ENCODE measurements at places on chromosomes 16 and 17.

- DNase-seq = no peak
Observed at GRCh38 chr16:28992496-28992895, 7.6 kb downstream of the LAT start.

GRCh38 chr17:31393749-31394146 is 2.3 kb downstream of the RAB11FIP4 start:
- DNase-seq = no peak

DNA sequence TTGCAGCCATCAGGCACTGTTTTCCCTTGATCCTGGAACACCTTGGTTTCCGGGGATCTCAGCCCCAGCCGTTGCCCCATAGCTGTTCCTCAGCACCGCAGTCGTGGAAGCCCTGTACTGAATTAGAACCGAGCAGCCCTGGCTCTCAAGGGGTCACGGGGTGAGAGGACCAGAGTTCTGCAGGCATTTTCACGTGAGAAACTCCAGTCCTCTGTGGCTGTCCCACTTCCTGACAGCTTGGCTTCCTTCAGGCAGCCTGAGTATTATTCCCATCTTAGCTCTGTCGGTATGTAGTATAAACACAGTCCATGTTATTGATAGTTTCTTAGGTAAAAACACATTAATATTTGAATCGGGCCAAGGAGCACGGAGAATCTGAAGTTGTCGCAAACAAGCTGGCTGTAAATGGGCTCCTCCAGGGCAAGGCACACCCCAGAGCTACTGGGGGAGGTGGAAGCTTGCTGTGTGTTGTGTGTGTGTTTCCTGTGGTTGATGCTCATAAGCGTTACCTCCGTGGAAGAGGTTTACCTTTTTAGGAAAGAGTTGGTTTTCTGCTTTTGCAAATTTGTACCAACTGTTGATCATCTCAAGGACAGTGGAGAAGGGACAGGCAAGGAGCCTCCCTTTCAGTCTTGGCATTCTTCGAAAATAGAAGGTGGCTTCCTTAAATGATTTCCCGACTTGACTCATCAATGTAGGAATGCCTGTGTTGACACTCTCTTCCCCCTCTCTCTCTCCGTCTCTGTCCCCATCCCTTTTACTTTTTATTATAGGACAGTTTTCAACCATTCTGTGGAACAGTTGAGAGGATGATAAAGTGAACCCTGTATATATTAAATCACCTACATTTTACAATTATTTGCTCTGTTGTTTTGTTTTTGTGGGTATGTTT is 208.9 kb upstream of the CHMP6 start:
- no peak for DNase-seq

DNA sequence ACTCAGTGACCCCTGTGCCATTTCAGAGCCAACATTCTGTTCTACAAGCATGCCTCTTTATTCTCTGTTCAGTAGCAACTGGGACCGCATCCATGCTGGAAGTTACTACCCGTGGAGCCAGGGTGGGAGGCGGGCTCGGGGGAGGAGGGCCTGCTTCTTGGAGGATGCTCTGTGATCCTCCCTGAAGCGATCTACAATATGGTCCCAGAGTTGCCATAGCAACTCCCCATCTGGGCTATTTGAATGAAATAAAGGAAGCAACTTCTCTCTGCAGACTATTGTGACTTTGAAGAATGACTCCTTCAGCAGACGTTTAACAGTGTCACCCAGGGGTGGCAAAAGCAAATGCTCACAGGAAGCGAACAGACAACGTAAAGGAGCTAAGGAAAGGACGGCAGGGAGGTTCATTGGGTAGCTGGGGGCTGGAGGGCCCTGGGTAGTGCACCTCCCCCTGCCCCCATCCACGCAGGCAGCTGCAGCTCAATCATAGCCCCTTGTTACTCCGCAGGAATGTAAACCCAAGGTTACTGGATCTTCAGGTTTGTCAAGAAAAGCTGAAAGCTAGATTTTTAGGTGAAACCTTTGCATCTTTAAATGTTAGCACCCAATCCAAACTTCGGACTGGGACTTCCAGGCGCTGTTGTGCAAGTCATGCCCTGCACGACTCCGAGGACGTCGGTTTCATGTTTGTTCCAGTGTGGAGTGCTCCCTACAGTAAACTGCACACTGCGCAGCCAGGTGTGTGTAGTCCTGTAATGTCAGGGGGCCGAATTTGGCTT is 51.1 kb upstream of the MEAK7 start:
- DNase-seq = no peak

GRCh38 chr16:77219437-77219836 is 20.2 kb downstream of the SYCE1L start:
- no peak for DNase-seq

Measured in thoracic aorta (tissue), 2 donors.